ENCODE measurements at places on chromosomes 5 and 9.
A peak's percentile ranks its signal among the peaks of the same experiment; 100 is the strongest.

DNA sequence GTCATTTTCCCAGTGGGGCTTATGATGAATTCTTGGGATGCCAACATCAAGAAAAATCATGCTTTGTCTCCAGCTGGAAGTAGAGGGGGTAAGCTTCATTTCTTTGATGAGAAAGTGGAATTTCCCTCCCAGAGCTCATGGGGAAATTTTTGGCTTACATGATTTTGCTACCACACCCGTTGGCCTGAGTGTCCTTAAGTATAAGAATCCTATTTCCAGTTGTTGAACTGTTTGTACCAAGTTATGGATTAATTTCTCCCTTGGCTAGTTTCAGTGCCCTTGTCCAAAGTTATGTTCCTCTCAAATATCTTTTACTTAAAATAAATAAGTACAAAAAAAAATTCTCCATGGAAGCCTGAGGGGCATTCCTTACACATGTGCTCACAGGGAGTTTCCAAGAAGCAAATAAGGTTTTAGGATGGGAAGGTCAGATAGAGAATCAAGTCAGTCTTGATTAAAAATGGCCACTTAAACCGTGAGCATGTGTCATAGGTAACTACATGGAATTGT is 82.3 kb downstream of the PTCD2 start:
- DNase-seq = no peak

GRCh38 chr9:20683351-20684034 is 566 bp upstream of the FOCAD start:
- peak; percentile 59 for DNase-seq

GRCh38 chr9:5195463-5195862 is 10.0 kb upstream of the INSL6 start:
- DNase-seq = no peak

GRCh38 chr5:133990396-133990795 is 14.4 kb downstream of the VDAC1 start:
- DNase-seq = no peak

DNA sequence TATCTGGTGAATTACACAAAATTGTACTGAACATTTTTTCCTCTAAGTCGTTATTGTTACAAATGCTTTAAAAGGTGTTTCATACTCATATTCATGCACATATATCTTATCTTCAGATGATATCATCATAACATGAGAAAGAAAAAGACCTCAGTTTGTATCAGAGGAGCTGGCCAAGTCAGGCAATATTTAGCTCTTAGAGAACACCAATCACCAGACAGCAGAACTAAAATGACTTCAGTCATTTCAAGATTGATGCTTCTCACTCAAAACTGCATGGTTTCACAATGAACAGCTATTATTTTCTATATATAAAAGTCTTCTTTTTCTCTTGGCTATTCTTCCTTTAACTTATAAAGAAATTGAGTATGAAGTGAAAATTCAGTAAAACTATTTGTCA is 44.6 kb downstream of the TSSK1B start:
- DNase-seq = no peak

GRCh38 chr5:148962761-148963324 is 100.0 kb downstream of the SH3TC2 start:
- DNase-seq = no peak

DNA sequence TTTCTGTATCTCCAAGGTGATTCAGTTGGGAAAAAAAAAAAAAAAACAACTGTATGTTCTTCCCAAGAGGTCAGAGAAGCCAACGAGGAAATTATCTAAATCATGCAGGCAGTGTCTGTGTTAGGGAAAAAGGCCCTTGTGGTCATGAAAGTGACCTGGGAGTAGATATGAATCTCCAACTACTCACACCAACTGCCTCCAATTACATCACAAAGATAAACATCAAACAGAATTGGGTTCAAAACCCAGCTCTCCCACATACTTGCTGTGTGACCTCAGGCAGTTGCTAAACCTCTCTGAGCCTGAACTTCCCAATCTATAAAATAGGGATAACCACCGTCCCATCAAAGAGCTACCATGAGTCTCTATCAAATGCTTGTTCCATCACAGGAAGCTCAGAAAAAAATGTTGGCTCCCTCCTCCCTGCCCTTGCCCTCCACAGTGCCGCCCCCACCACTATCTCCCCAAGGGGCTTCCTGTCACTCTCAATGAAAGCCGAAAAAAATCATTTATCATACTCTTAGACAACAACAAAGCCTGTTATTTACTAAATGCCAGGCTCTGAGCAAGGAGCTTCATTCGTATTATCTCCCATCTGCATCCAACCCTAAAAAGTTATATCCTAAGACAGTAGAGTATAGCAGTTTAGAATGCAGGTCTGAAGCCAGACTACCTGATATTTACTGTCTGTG is 42.9 kb downstream of the CDK5RAP2 start:
- no peak for DNase-seq

- DNase-seq = peak; percentile 78
Observed at GRCh38 chr9:134707031-134707680, 65.6 kb downstream of the COL5A1 start.

GRCh38 chr5:89396278-89396954 is 513.4 kb upstream of the MEF2C start:
- DNase-seq = no peak

DNA sequence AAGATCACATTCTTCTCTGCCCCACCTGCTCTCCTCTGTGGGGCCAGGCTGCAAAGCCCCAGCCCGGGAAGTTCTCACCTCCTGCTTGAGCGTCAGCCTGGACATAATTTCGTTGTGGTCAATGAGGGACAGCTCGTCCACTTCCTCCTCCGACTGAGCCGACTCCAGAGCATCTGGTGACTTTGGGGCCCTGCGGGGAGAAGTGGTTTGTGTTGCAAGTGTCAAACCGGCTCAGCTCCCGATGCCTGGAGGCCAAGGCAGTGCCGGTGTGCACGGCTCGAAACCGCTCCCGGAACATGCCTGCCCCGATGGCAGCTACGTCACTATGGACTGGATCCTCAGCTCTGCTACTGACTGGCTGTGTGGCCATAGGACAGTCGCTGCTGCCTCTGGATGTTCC is 52.8 kb downstream of the PRRT1B start:
- DNase-seq = no peak

DNA sequence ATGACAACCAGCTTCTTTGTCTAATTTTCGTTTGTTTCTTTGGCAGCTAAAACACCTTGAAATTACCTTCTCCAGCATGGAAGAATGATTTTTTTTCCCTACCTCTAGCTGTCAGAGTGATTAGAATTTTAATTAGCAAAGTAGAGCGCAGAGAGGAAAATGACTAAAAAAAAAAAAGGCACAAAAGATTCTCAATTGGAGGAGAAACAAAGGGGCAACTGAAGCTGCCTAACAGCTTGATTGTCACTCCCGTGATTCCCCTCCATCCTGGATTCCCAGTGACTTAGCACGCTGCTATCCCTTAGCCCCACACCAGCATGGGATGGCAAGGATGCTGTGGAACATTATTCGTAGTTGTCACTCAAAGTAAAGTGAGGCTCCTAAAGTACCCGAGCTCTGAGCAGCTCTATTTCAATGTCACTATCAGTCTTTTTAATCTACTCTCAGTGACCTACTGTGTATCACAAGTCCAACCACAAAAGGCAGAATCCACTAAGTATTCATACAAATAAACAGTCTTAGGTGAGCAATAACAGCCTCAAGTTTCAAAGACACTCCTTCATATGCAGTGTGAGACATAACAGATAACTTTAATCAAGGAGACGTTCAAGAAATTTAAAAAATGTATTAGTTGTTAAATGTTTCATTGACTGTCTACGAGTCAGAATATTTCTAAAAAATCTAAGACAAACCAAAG is 710.0 kb upstream of the GRAMD2B start:
- no peak for DNase-seq

All from NCI-H1694 treated with DMSO at 0.1 percent for 48 hours (cell line).